COR-L47 (cell line): ENCODE measurements at places on chromosomes 5 and 9.

- DNase-seq: no peak
Measured at GRCh38 chr5:121053055-121053985, 589.2 kb downstream of the PRR16 start.

- DNase-seq: peak; percentile 21
Measured at GRCh38 chr5:35651002-35651756, 33.5 kb downstream of the SPEF2 start.

- DNase-seq: peak; percentile 19
Measured at GRCh38 chr5:55231029-55231918, 2.1 kb downstream of the CCNO start.

GRCh38 chr9:95793924-95794828 lies 81.3 kb upstream of the ERCC6L2 start:
- DNase-seq: no peak

- no peak for DNase-seq
Measured at GRCh38 chr5:5738797-5739489, 316.5 kb downstream of the ICE1 start.

- DNase-seq: no peak
Measured at GRCh38 chr9:129336601-129337331, 158.7 kb upstream of the IER5L start.

DNA sequence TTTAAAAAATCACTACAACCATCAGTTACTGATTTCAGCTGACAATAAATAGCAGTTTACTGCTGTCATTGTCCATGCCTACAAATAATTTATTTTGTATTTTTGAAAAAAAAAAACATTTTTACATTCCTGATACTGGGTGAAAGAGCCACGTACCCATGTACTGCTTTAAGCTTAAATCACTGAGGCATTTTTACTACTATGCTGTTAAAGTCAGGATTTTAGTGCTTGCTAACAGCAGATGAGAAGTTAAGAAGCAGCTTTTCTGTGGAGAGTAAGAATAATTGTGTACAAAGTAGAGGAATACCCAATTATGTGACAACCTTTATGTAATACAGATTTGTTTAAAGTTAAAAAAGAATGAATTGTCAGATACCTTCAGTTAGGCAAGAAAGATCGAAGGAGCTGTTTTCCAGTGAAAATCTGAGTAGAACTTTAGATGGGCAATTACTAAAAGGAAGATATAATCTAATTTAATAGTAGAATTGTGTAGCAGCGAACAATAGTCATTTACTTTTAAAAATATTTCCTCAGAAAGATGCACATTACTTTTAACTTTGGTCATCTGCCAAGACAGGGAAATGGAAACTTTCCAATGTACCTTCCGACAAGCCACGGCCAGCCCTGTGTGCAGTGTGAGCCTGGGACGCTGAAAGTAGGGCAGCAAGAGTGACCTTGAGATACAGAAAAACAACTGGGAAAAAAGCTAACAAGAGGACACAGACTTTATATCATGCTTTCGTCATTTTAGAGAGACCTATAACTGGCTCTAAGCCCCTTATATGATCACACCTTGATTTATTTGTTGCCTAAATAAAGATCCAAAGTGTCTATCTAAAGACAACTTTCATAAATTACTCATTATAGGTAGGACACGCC lies 39.9 kb downstream of the RHOBTB3 start:
- no peak for DNase-seq

GRCh38 chr9:117927354-117927753 lies 223.2 kb downstream of the TLR4 start:
- peak; percentile 40 for DNase-seq

- DNase-seq: no peak
Measured at GRCh38 chr5:167402671-167403070, 888.8 kb upstream of the WWC1 start.

DNA sequence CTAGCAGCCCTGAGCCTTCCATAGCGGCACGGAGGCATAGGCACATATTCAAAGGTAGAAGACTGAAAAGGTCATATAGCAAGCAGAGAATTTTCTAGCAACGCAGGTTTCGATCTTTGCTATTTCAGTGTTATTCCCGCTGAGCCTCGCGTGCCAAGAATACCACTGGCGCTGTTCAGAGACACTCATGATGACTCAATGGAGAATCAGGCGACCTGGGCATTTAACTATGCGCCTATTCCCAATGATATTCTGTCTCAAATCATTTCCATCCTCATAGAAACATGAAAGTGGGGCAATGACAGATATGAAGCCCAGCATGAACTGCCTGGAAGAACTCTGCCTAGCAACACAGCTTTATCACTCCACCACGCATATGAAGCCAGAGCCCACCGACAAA lies 59.9 kb downstream of the EFNA5 start:
- no peak for DNase-seq

- no peak for DNase-seq
Measured at GRCh38 chr5:179827680-179828079, 7.0 kb downstream of the SQSTM1 start.

GRCh38 chr5:143002459-143003327 lies 232.5 kb downstream of the ARHGAP26 start:
- peak; percentile 4 for DNase-seq

DNA sequence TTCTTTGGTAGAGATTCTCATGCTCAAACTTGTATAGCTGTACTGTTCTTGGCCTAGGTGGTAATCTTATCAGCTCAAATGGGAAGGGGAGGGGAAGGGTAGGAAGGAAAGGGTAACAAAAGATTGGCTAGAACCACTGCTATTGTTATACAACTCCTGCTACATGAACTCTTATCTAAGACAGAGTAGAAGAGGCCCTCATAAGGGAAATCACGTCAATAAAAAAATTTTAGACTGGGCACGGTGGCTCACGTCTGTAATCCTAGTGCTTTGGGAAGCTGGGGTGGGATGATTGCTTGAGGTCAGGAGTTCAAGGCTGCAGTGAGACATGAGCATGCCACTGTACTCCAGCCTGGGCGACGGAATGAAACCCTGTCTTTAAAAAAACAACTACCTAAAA lies 15.9 kb downstream of the STOM start:
- DNase-seq: no peak

DNA sequence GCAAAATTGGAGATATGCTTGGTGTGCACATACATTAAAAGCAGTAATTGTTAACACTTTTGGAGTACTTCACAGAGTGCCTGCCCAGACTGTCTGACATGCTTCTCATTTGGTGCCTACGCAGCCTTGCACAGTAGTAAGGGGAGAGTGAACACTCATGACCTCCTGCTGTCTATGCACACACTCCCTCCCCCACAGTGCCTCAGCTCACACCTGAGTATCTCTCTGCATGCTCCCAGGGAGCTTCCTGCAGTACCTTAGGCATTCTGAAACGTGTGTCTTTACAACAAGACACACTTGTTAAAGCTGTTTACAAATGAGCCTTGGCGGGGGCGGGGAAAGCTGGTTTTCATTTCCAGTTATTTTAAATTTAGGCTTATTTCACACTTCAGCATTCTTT lies 18.0 kb downstream of the MAP3K1 start:
- DNase-seq: no peak

DNA sequence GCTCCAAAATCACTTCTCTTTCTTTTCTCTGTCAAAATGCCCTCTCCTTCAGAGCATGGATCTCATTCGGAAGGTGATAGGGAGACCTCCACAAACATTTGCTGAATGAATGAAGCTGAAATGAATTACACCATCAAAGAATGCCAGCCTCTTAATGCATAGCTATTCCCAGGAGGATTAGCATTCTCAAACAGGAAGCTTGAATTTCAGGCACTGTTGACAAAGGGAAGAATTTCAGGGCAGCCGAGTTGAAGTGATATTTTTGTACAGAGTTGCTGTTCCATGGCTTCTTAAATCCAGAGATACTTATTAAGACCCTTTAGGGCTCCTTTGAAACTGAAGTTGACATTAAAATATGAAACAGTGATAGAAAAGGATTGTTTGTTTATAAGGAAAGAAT lies 18.8 kb downstream of the HBEGF start:
- DNase-seq: no peak

DNA sequence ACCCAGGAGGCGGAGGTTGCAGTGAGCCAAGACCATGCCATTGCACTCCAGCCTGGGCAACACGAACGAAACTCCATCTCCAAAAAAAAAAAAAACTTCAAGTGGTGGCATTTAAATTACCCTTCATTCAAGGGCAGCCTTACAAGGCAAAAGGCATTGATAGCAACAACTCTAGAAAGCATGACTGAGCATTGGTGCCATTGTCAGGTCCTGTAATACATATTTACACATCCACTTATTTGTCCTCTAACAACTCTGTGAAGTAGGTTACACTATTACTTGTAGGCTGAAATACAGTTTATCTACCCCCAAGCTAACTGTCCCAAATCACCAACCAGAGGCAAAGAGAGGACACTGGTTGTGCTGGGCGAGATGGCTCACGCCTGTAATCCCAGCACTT lies 52.7 kb upstream of the LARP1 start:
- no peak for DNase-seq

DNA sequence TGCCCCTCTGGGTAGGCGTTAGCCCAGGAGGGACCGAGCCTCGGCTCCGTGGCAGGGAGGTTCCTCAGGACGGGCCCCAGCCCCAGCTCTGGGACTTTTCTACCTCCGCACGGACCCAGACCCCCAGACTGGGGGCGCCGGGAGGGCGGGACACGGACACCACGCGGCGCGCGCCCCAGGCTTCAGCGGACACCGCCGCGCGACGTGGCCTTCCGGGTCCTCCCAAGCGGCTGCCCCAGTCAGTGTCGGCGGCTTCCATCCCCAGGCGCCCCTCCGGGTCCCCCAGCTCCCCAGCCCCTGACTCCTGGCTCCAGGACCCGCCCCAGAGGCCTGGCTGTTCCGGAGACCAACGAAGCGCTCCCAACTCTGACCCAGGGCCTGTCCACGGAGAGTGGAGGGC lies 3.1 kb downstream of the LCNL1 start:
- no peak for DNase-seq

- no peak for DNase-seq
Measured at GRCh38 chr5:141507387-141508091, 18.7 kb downstream of the PCDHGC5 start.

DNA sequence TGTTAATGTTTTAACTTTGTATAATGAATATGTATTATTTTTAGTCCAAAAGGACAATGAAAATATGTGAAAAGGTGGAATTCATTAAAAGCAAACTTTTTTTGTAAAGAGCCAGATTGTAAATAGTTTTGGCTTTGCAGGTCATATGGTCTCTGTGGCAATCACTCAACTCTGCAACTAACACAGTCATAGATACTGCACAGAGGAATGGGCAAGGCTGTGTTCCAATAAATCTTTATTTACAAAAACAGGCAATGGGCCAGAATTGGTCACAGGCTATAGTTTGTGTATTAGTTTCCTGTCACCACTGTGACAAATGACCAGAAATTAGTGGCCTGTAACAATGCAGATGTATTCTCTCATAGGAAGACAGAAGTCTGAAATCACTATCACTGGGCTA lies 125.4 kb upstream of the PTCH1 start:
- DNase-seq: no peak

GRCh38 chr5:62448528-62448927 lies 36.0 kb downstream of the IPO11 start:
- no peak for DNase-seq

DNA sequence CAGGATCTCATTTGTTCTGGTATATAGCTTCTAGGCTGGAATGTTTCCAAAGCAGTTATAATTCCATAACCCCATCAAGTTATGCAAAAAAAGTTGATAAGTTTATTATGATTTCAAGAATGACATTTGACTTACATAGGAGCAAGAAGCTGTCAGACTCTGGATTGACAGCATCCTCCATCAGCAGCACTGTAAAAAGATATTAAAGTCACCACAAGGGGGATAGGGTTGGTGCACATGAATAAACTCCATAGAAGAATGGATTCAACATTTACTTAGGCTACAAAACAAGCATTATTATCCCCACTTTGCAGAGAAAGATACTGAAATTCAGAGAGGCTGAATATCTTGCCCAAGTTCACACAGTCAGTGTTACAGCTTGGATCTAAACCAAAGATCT lies 208.9 kb upstream of the SLC30A5 start:
- DNase-seq: no peak

DNA sequence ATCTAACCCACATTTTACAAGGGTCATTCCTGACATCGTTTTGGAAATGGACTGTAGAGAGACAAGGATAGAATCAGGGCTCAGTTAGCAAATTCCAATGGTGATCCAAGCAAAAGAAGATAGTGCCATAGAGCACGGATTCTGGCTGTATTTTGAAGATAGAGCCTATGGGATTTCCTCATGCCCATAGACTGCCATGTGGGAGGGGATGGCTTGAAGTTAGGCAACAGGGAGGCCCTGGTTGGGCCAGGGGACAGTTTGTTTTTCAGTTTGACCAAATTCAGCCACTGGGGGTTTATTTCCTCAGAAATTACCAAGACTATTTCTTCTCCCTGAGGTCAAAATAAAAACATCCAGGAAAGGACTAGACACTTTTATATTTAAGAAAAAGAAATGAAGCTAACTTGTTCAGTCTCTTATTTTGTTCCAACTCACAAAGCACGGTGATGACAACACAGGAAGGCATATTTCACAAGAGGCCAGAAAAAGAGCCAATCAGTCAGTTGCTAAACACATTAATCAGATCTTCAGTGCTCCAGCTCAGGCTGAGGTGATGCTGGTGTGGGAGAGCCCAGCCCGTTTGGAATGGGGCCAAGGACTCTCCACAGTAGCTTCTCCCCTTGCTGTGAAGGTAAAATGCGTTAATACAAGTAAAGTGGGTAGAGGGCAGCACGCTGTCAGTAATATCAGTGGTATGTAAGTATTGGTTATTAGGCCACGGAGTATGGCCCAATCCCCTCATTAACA lies 4.4 kb upstream of the DCTN4 start:
- DNase-seq: peak; percentile 89

DNA sequence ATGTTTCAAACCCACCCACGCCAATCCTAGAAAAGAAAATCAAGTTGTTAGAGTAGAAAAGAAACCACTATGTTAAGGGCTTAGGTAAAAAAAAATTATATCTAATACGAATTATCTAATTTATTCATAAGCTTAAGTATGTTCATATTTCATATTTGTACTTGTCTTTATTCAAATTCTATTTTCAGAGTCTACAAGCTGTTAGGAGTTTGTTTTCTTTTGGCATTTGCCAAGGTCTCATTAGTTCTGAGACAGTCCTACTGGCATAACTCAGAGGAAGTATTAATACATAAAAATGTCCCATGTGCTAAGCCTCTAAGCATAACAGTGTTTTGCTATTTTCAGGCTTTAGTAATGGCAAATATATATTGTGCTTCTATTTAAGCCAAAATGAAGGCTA lies 57.6 kb downstream of the STARD4 start:
- DNase-seq: no peak

DNA sequence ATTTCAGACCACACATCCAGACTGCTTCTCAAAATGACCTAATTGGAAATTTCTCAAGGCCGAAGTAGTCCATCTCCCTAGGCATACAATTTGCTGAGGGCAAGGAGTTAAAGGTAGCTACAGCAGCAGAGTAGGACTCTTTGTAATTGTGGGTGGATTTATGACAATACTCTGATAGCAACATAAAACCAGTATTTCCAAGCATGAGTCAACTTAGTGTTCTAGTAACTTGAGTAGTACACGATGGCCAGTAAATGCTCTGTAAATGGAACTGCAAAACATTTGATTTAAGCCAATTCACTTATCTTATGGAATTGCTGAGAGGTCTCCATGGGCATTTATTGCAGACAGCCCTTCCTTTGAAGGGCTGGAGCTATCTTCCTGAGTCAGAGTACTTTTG lies 352.2 kb downstream of the PLK2 start:
- DNase-seq: no peak

- no peak for DNase-seq
Measured at GRCh38 chr5:40514976-40515375, 164.7 kb upstream of the PTGER4 start.

- no peak for DNase-seq
Measured at GRCh38 chr5:135052511-135053145, 18.6 kb upstream of the PITX1 start.
